ENCODE measurements at places on chromosomes 5 and 9. TPM values are rescaled to one million over a fixed set of nuclear protein-coding genes. Genes with fewer than 3 reads are reported as not detected.

The CAMK4 gene
- 0.69 TPM for total RNA-seq

- DNase-seq = no peak
Measured at GRCh38 chr5:135980620-135981019, 25.8 kb upstream of the LECT2 start.

GRCh38 chr9:130461218-130461630 lies 16.5 kb downstream of the ASS1 start:
- DNase-seq = no peak

DNA sequence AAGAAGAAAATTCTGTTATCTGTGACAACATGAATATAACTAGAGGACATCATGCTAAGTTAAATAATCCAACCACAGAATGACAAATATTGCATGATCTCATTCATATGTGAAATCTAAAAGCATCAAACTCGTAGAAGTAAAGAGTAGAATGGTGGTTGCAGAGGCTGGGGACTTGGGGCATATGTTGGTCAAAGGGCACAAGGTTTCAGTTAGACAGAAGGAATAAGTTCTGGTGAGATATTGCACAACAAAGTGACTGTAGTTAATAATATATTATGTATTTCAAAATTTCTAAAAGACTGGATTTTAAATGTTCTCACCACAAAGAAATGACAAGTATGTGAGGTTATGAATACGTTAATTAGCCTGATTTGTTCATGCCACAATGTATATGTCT lies 24.8 kb downstream of the GRIA1 start:
- no peak for DNase-seq

The NPR3 gene
- total RNA-seq = 4.3 TPM

GRCh38 chr5:95841914-95842812 lies 19.6 kb upstream of the GLRX start:
- DNase-seq = no peak

The FIBCD1 gene
- total RNA-seq = 0.14 TPM

DNA sequence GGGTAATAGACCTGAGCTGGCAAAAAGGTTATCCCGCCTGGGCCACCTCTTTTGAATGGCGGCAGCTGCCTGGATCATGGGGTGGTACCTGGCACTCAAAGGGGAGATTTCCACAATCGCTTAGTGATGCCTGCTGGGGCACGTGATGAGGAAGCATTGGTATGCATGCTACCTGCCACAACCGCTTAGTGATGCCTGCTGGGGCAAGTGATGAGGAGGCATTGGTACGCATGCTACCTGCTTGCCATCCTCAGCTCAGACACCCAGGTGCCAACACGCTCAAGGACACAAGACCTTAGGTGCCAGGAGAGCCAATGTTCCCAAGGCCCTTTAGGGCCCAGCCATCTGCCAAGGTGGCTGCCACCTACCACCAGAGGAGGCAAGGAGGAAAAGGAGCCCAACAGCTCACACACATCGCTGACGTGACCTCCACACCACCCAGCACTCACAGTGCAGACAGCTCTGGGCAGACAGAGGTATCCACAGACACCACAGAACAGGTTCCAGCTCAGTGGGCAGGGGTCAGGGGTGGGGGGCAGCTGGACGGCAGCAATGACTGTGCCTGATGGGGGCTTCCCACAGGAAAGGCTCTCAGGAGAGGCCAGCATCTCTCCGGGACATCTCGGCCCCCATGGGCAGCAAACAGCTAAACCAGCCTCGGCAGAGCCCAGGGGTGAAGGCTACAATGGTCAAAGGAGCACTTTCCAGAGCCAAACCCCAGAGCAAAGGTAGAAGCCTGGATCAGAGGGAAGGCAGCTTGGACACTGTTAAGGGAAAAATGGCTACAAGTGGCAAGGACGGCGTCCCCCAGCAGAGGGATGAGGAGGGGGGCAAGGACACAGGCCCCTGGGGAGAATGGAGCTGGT lies 43.0 kb upstream of the SARDH start:
- no peak for DNase-seq

DNA sequence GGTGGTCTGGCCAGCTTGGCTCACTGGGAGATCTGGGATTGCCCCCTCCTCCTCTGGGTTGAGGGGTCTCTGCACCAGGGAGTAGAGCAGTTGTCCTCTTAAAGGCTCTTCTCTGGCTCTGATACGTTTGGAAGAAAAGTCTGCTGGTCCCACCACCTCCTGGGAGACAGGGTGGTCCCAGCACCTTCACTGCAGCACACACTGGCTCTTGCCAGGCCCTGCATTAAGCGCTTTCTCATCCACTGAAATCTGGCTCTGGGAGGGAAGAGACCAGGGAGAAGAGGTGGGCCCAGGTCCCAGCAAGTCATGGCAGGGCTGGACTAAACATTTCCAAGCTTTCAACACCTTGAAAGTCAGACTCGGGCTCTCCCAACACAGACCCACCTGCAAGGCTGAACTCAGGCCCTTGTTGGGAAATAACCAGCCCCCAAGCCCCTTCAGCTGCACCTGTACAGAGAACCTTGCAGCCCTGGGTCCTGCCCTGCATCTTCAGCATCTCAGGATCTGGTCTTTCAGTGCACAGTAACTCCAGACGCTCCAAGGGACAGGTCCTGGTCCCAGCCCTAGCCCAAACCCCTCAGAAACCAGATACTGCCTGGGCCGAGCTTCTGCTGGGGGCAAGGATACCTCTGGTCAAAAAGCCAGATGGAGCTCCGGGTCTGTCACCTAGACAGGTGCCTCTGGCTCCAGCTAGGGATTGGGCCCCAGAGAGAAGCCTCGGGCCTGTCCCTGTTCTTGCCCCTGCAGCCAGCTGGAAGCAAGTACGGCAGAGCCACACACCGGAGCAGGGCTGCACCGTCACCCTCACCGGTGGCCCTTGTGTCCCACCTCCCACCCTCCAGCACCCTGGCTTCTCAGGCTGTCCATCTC lies 134.5 kb downstream of the DAB2IP start:
- peak; percentile 71 for DNase-seq

- DNase-seq = no peak
Measured at GRCh38 chr9:4668604-4669003, 2.3 kb upstream of the SPATA6L start.

- DNase-seq = no peak
Measured at GRCh38 chr9:120366644-120367019, 213.3 kb downstream of the CDK5RAP2 start.

DNA sequence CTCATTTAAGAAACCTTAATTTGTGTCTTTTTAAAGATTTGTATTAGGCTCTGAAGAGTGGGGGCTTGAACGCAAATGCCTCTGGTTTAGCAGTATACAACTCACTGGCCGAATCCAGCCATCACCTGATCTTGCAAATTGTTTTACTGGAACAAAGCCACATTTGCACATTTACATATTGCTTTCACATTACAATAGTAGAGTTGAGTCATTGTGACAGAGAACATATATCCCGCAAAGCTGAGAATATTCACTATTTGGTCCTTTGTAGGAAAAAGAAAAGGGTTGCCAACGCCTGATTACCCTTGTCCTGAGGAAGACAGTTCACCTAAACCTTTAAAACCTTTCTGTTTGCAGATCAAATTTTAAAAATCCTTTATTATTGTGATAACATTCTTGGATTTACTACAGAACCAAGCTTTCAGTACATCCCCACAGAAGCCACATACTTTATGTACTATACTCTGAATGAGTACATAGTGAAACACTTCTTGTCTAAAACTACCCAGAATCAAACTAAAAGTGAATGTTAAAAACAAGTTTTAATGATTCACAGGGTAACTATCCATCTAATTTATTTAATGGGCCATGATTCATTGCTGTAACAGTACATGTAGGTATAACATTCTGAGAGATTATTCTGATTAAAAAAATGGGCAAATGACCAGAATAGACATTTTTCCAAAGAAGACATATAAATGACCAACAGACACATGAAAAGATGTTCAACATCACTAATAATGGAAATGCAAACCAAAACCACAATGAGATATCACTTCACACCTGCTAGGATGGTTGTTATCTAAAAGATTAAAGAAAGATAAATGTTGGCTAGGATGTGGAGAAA lies 161.0 kb downstream of the SLC25A46 start:
- no peak for DNase-seq

The SPATA9 gene
- total RNA-seq = 0.51 TPM
